ENCODE measurements at places on chromosomes 1 and 21. TPM values are rescaled to one million over a fixed set of nuclear protein-coding genes. Genes with fewer than 3 reads are reported as not detected.

DNA sequence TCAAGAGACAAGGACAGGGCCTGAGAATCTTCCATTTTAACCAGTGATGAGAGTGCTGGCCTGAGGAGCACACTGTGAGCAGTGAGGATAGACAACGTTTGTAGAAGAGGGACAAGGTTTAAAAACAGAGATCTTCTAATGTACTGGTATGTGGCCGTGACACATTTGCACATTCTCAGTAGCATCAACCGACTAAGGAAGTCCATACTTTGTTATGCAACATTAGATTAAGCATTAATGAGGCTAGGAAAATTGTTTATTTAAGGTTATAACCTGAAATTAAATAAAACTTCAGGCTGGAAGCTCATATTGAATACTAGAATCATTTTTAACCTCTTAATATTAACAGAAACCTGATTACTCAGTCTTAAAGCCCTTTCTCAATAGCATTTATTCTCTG, 99.0 kb downstream of the SLC45A1 start:
- no peaks in the 10 kb centered on the region for H3K36me3 ChIP-seq
- H3K4me3 ChIP-seq, result no peak overlapping the region
- H3K4me1 ChIP-seq, result peaks cover 40% of the 10 kb centered on the region
- no peaks in the 10 kb centered on the region for H3K27me3 ChIP-seq
- H3K27ac ChIP-seq, result no peak overlapping the region
- DNase-seq, result no peak

GRCh38 chr1:99606306-99606705, 39.6 kb upstream of the PALMD start:
- no peak for DNase-seq
- no peak overlapping the region for H3K4me3 ChIP-seq
- H3K36me3 ChIP-seq, result no peaks in the 10 kb centered on the region
- no peak overlapping the region for H3K27ac ChIP-seq
- H3K4me1 ChIP-seq, result no peaks in the 10 kb centered on the region

DNA sequence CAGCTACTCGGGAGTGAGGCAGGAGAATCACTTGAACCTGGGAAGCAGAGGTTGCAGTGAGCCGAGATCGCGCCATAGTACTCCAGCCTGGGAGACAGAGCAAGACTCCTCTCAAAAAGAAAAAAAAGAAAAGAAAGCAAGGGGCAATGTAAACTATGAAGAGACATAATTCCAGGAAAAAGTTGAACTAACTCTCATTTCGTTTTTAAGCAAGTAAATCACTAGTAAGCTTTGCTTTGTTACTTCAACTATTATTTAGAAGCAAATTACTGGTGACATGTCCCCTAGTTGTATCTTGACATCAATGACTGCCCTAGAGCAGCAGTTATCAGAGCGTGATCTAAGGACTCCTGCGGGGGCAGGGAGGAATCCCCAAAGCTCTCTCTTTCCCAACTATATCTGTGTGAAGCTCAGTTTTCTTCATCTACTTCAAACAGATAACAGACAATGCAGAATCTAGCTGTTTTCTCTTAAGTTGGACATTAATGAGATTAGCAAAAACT, 18.7 kb downstream of the CLSTN1 start:
- H3K36me3 ChIP-seq, result no peaks in the 10 kb centered on the region
- H3K4me3 ChIP-seq, result no peak overlapping the region
- no peaks in the 10 kb centered on the region for H3K4me1 ChIP-seq
- no peak for DNase-seq

GRCh38 chr1:222167111-222167510, 380.8 kb downstream of the HHIPL2 start:
- DNase-seq, result no peak
- no peak overlapping the region for H3K4me3 ChIP-seq
- no peak overlapping the region for H3K27ac ChIP-seq
- H3K4me1 ChIP-seq, result no peaks in the 10 kb centered on the region
- no peaks in the 10 kb centered on the region for H3K36me3 ChIP-seq
- no peaks in the 10 kb centered on the region for H3K27me3 ChIP-seq

- no peak for DNase-seq
- H3K36me3 ChIP-seq, result no peaks in the 10 kb centered on the region
- H3K4me3 ChIP-seq, result no peak overlapping the region
- no peaks in the 10 kb centered on the region for H3K4me1 ChIP-seq
These were observed 183.9 kb downstream of the C1orf94 start for GRCh38 chr1:34360574-34360973.

- H3K27me3 ChIP-seq, result no peaks in the 10 kb centered on the region
- no peaks in the 10 kb centered on the region for H3K36me3 ChIP-seq
These were observed 549.2 kb upstream of the BRINP3 start for GRCh38 chr1:191026828-191027227.

DNA sequence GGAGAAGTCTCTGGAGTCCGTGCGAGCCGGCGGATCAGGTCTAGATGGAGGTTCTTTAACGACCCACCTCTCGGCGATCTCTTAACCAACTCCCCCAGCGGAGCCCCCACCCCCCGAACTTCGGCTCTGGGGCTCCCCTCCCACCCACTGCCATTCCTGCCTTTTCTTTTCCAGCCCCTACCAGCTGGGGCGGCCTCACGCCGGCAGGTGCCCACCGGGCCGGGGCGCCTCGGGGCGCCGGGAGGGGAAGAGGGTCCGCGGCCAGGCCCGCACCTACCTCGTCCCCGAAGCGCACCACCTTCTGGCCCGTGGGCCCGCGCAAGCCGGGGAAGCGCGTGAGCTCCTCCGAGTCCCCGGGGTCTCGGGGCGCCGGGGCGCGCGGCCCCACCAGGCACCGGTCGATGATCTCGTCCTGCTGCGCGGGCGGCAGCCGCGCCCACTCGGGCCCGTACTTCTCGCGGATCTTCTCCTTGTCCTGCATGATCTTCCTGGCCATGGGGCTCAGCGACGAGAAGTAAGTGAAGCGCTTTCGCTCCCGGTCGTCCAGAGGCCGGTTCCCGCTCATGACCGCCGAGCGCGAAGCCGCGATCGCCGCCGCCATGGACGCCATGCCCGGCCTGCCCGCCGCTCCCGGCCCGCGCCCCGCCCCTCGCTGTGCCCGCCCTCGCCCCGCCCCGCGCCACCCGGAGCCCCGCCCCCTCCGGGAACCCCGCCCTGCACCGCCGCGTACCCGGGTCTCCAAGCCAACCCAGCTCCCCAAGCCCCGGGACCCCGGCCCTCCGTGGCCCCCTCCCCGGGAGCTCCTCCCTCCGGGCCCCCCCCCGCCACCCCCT, at the start of gene C1orf198:
Gene C1orf198, minus strand, starts transcription at position 619 of the 833 bp plus-strand sequence. Its CDS starts 9 bp downstream, at position 610.
- H3K27me3 ChIP-seq, result no peaks in the 10 kb centered on the region
- peaks cover 27% of the 10 kb centered on the region for H3K4me1 ChIP-seq
- no peak for DNase-seq
- H3K36me3 ChIP-seq, result no peaks in the 10 kb centered on the region

- no peak overlapping the region for H3K4me3 ChIP-seq
- H3K27ac ChIP-seq, result no peak overlapping the region
- no peaks in the 10 kb centered on the region for H3K36me3 ChIP-seq
- peaks cover 81% of the 10 kb centered on the region for H3K27me3 ChIP-seq
- no peaks in the 10 kb centered on the region for H3K4me1 ChIP-seq
These were observed 175.4 kb downstream of the IGSF21 start for GRCh38 chr1:18282851-18283600.

- DNase-seq, result no peak
- no peak overlapping the region for H3K27ac ChIP-seq
- H3K36me3 ChIP-seq, result peaks cover 50% of the 10 kb centered on the region
These were observed 2.2 kb downstream of the IKBKE start for GRCh38 chr1:206472454-206472853.

DNA sequence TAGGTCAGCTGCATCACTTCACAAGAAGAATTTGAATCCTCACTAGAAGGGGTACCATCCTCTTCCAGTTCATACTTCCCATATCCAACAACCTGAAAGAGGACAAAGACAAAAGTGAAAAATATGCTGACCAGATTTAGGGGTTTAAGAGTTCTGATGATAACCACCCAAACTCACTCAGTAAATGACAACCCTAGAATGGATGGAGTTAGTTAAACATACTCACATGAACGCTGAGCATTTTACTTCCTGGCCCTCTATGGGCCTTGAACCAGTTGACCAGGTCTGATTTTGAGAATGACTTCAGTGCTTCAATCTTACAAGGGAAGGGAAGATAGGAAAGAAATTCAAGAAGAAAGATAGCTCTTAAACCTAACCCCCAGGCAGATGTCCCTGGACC, 89.2 kb downstream of the NRDC start:
- H3K27me3 ChIP-seq, result no peaks in the 10 kb centered on the region
- peaks cover 38% of the 10 kb centered on the region for H3K36me3 ChIP-seq
- no peaks in the 10 kb centered on the region for H3K4me1 ChIP-seq
- H3K27ac ChIP-seq, result no peak overlapping the region
- no peak overlapping the region for H3K4me3 ChIP-seq

DNA sequence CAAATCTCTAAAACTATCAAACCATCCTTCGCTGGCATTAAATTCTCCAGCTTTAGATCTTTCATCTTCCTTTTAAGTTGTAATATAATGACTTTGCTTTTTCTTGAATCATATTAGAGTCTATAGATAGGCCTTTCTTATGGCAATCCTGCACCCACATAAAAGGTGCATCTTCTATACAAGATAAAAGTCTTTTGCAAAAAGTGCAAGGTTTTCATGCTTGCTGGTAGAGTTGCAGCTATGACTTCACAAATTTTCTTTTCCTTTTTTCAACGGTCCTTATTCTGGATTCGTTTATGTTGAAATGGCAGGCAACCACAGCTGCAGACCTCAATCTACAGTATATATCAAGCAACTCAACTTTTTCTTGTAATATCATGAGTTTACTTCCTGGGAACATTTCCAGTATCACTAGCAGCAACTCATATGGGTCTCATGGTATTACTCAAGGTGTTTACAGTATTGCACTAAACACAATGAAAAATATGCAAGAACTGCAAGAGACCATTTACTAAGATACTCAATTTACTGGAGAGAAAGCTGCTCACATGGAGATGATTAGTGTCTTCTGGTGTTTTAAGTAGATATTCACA, 22.1 kb downstream of the OMA1 start:
- no peak overlapping the region for H3K27ac ChIP-seq
- DNase-seq, result no peak
- H3K36me3 ChIP-seq, result no peaks in the 10 kb centered on the region
- H3K4me1 ChIP-seq, result no peaks in the 10 kb centered on the region

- H3K27me3 ChIP-seq, result no peaks in the 10 kb centered on the region
- no peak overlapping the region for H3K4me3 ChIP-seq
- peaks cover 9% of the 10 kb centered on the region for H3K4me1 ChIP-seq
- peak overlapping the region; percentile 59 for H3K27ac ChIP-seq
These were observed 100.0 kb upstream of the HNRNPU start for GRCh38 chr1:244964112-244964971.

- H3K4me1 ChIP-seq, result no peaks in the 10 kb centered on the region
- no peak for DNase-seq
- no peak overlapping the region for H3K4me3 ChIP-seq
These were observed 6.3 kb downstream of the LIX1L start for GRCh38 chr1:145951526-145951925.

GRCh38 chr1:205068001-205068400, 16.3 kb downstream of the TMEM81 start:
- H3K4me3 ChIP-seq, result no peak overlapping the region
- H3K4me1 ChIP-seq, result no peaks in the 10 kb centered on the region
- no peak for DNase-seq
- H3K27me3 ChIP-seq, result no peaks in the 10 kb centered on the region
- no peak overlapping the region for H3K27ac ChIP-seq

DNA sequence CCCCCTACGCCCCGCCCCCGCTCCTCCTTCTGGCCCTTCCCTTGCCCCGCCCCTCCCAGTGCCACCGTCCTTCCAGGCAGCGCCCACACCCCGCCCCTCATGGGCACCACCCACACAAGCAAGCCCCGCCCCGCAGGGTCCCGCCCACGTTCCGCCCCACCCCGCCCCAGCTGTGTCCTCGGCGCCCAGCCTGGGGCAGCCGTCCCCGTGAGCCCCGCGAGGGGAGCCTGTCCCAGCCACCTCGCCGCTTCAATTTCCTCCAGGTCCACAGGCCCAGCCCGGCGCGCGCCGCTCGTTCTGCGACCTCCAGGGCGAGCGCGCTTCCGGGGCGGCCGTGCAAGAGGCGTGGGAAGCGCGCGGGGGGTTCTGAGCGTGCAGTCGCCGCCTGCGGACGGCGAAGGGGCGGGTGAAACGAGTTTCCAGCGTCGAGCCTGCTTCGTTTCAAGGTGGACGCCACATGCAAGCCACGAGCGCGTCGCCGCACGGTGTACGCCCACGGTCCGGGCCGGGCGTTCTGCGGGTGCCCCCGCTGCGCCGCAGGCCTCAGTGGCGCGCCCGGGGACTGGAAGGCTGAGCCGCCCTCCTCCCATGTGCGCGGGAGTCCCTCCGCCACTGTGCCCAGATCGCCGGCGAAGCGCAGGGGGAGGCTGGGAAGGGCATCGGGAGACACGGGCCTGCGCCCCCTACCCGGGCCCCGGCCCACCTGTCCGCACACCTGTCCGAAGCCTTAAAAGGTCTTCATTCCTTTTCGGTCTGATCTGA, 10.8 kb upstream of the FAAP20 start:
- no peaks in the 10 kb centered on the region for H3K36me3 ChIP-seq
- peak; percentile 92 for DNase-seq
- H3K4me1 ChIP-seq, result peaks cover 83% of the 10 kb centered on the region
- H3K27ac ChIP-seq, result peak overlapping the region; percentile 89
- peak overlapping the region; percentile 56 for H3K4me3 ChIP-seq

DNA sequence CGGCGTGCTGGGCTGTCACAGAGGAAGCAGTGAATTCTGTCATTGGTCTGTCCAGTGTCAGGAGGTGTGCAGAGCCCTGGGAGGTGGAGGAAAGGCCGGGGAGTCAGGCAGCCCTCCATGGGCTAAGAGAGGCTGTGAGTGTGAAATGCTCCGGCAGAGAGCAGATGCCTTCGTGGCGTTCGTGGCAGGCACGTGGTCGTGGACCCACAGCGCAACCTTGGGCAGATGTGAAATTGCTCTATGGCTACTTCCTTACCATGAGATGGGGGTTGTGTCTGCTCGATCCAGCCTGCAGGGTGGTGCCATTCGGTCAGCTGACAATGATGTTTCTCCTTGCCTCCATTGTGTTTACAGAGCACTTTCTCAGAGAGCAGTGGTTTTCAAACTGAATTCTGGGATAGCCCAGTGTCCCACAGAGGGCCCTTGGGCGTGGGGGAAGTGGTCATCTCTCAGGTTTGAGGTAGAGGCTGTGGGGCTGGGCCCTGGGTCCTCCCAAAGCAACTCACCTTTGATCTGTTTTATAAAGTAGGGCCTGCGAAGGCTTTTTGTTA, 27.9 kb downstream of the TNFRSF1B start:
- H3K36me3 ChIP-seq, result peaks cover 70% of the 10 kb centered on the region
- no peak for DNase-seq
- H3K27me3 ChIP-seq, result no peaks in the 10 kb centered on the region
- no peaks in the 10 kb centered on the region for H3K4me1 ChIP-seq
- H3K27ac ChIP-seq, result no peak overlapping the region

Gene SRGAP2B
- total RNA-seq, result 9.1 TPM

Gene VWA5B1
- total RNA-seq, result not detected

Gene ZNF648
- not detected for total RNA-seq

Gene GBP4
- total RNA-seq, result 7.4 TPM

Gene ZSCAN20
- 4.7 TPM for total RNA-seq

Gene ANGPTL1
- total RNA-seq, result 61.6 TPM

Gene B3GALNT2
- 44.6 TPM for total RNA-seq

Gene RPS27
- total RNA-seq, result 2,819 TPM

Gene LRRC42
- 24.1 TPM for total RNA-seq

Gene TFF2
- not detected for total RNA-seq
